Small intestine (tissue), 16 donors: ENCODE measurements at places on chromosomes 5 and 9. TPM values are rescaled to one million over a fixed set of nuclear protein-coding genes. Genes with fewer than 3 reads are reported as not detected.

The PHPT1 gene
- polyA plus RNA-seq: 111 TPM

DNA sequence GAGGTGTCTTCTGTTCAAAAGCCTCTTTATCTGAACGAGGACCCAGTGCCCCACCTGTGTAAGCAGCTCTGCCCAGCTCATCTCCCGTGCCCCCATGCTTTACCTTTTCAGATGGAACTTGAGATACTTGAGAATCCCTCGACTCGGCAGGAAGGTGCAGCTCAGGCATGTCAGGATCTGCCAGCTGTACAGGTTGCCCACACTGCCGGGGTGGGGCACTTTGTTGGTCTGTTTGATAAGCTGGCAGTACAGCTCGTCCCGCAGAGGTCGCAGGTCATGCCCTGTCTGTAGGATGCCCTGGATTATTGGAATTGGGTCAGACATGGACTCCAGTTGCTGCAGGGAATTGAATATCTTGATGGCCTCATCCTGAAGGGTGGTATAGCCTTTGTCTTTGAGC, 58.0 kb upstream of the RETREG1 start:
- no peak overlapping the region for H3K27ac ChIP-seq
- no peaks in the 10 kb centered on the region for H3K4me1 ChIP-seq
- no peaks in the 10 kb centered on the region for H3K27me3 ChIP-seq
- peaks cover 72% of the 10 kb centered on the region for H3K36me3 ChIP-seq
- DNase-seq: no peak
- H3K4me3 ChIP-seq: no peak overlapping the region

GRCh38 chr5:54113060-54113459, 197.3 kb downstream of the ARL15 start:
- no peak overlapping the region for H3K27ac ChIP-seq
- no peak overlapping the region for H3K4me3 ChIP-seq
- DNase-seq: no peak
- H3K36me3 ChIP-seq: no peaks in the 10 kb centered on the region
- no peaks in the 10 kb centered on the region for H3K27me3 ChIP-seq
- no peaks in the 10 kb centered on the region for H3K4me1 ChIP-seq

- H3K4me1 ChIP-seq: no peaks in the 10 kb centered on the region
- no peak overlapping the region for H3K27ac ChIP-seq
- no peak overlapping the region for H3K4me3 ChIP-seq
- no peaks in the 10 kb centered on the region for H3K27me3 ChIP-seq
- DNase-seq: no peak
- H3K36me3 ChIP-seq: no peaks in the 10 kb centered on the region
Measured at GRCh38 chr9:82302968-82303655, 314.5 kb downstream of the SPATA31D1 start.

GRCh38 chr5:133114933-133115310, 63.1 kb downstream of the HSPA4 start:
- H3K4me3 ChIP-seq: no peak overlapping the region
- H3K4me1 ChIP-seq: no peaks in the 10 kb centered on the region
- no peak overlapping the region for H3K27ac ChIP-seq
- peaks cover 3% of the 10 kb centered on the region for H3K27me3 ChIP-seq

The PAPPA gene
- polyA plus RNA-seq: 0.88 TPM

GRCh38 chr9:130741831-130742449, 48.4 kb downstream of the EXOSC2 start:
- no peaks in the 10 kb centered on the region for H3K36me3 ChIP-seq
- H3K27me3 ChIP-seq: no peaks in the 10 kb centered on the region
- peaks cover 3% of the 10 kb centered on the region for H3K4me1 ChIP-seq
- no peak overlapping the region for H3K4me3 ChIP-seq
- H3K27ac ChIP-seq: no peak overlapping the region
- no peak for DNase-seq

The MYORG gene
- polyA plus RNA-seq: 83.0 TPM

DNA sequence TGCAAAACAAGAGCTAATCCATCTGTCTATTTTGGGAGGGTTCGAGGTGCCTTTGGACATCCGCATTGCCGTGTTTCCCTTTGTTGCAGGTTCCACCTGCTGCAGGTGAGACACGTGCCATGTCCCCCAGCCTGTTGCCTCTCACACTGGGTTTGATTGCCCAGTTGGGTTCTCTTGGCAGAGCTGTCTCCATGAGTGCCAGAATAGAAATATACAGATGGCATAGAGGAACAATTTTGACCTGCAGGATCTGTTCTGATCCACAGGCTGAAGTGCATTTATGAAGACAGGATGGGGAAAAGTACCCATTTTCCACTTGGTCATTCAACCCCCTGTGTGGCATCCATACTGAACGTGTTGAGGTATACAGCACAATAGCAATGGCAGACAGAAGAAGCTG, 178.1 kb downstream of the SGCD start:
- no peak overlapping the region for H3K4me3 ChIP-seq
- H3K27ac ChIP-seq: no peak overlapping the region
- H3K36me3 ChIP-seq: no peaks in the 10 kb centered on the region
- DNase-seq: no peak
- H3K27me3 ChIP-seq: no peaks in the 10 kb centered on the region
- H3K4me1 ChIP-seq: no peaks in the 10 kb centered on the region

GRCh38 chr9:135505406-135506187, 5.1 kb downstream of the MRPS2 start:
- H3K4me1 ChIP-seq: peaks cover 7% of the 10 kb centered on the region
- H3K27ac ChIP-seq: no peak overlapping the region
- H3K27me3 ChIP-seq: no peaks in the 10 kb centered on the region
- peaks cover 40% of the 10 kb centered on the region for H3K36me3 ChIP-seq

GRCh38 chr5:80780024-80780423, 125.2 kb upstream of the DHFR start:
- no peaks in the 10 kb centered on the region for H3K4me1 ChIP-seq
- H3K27ac ChIP-seq: no peak overlapping the region
- DNase-seq: no peak
- no peak overlapping the region for H3K4me3 ChIP-seq
- H3K27me3 ChIP-seq: no peaks in the 10 kb centered on the region
- peaks cover 4% of the 10 kb centered on the region for H3K36me3 ChIP-seq
